Sciatic nerve (tissue), 2 donors: ENCODE measurements at places on chromosomes 4 and X. TPM values are rescaled to one million over a fixed set of nuclear protein-coding genes. Genes with fewer than 3 reads are reported as not detected.

GSX2 gene
- total RNA-seq, result 0.58 TPM

PABPC4L gene
- total RNA-seq, result 1.9 TPM

SOD3 gene
- 178 TPM for total RNA-seq

OCIAD2 gene
- 9.3 TPM for total RNA-seq

SPP1 gene
- 254 TPM for total RNA-seq

DNA sequence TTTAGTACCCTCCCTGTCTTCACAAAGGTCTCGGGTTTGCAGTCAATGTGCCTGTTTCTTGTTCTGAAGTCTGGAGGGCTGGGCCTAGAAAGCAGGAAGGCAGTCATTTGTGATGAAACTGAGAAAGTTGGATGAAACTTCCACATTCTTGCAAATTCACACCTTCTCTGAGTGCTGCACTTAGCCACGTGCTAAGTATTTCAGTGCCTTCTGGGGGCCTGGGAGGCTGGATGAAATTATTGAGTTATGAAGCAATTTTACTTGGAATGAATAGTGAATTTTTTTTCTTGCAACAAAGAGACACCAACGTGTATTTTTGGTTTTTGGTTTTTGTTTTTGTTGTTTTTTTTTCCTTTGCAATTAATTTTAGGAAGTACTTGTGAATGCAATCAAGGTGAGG, 71.2 kb downstream of the MSX1 start:
- no peak for DNase-seq

DNA sequence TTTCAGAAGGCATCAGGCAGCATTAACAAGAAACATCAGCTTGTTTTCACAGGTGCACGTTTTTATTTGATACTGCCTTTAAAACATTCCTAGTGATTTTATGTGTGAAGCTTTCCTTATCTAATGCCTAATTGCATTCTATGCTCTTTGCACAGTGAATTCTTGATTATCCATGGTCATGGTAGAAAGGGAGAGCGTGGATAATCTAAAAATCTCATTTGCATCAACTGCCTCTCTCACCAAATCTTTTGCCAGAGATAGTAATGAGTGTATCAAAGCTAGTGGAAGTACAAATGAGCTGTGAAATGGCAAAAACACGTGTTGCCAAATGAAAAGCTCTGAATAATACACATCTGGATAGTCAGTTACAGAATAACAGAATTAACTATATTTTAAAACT, 170.5 kb downstream of the NAA11 start:
- no peak for DNase-seq

DNA sequence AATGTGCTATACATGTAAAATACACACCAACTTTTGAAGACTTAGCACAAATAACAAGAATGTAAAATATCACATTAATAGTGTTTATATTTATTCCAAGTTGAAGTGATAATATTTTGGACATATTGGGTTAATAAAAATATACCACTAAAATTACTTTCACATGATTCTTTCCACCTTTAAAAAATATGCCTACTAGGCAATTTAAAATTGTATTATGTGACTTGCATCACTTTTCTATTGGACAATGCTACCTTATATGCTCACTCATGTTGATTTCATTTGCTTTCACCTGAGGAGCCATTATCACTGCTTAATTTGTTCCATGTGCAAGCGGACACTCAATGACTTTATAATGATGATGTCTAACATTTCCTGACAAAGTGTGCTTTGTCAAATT, 3.4 kb upstream of the PACRGL start:
- DNase-seq, result no peak

- no peak for DNase-seq
Measured at GRCh38 chrX:71367396-71367795, 1.2 kb downstream of the TAF1 start.
